ENCODE measurements at places on chromosomes 5 and 9.

GRCh38 chr9:96417661-96418082, 498 bp downstream of the ZNF367 start:
- no peak for DNase-seq

DNA sequence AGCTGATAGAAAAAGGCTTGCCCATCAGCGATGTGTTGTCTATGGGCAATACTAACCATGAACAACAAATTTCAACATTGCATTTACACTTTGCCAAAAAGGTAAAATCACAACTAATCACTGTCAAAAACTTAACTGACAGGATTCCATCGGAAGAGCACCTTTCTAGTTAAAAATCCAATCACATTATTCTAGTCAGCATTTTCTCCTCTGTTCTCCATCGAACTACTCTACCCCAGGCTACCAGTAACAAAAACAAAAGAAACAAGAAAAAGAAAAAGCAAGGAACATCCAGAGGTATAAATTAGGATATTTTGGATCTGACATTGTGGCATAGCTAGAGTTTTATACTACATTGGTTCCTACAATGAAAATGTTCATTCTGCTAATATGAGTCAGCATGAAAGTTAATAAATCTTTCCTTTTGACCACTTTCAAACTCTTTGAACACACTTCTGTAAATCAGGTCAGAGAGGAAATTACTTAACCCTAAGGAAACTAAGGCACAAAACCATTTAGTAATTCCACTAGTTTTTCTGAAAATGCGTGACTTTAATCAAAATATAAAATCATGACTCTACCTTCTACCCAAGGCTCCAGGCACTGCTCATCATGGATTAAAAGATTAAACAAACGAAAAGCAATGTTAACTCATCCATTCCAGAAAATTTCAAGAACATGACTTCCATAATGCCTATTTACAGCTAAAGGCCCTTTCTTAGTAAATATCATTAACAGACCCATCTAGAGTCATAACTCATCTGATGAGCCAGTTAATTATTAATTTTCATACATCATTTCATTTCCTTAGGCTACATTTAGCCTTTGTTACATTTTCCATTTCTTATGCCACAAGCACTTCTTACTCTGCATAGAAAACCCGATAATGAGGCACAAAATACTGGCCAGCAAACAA, 10.2 kb downstream of the GLIS3 start:
- DNase-seq = peak; percentile 19

DNA sequence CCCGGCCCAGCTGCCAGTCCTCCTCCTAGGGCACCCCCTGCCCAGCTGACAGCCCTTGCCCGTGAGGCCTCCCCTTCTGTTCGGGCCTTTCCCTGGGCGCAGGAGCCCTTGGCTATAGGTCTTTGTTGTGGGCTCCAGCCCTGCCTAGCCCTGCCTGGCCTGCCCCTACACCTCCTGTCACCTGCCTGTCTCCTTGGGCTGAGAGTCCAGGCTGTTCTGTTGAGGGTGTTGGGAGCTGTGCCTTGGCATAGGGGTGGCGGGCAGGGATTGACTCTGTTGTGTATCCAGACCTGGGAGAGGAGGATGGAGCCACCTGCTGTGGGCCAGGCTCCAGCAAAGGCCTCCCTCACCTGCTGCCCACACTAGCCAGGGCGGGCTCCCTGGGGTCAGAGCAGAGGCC, 11.6 kb downstream of the FCN2 start:
- DNase-seq = no peak

DNA sequence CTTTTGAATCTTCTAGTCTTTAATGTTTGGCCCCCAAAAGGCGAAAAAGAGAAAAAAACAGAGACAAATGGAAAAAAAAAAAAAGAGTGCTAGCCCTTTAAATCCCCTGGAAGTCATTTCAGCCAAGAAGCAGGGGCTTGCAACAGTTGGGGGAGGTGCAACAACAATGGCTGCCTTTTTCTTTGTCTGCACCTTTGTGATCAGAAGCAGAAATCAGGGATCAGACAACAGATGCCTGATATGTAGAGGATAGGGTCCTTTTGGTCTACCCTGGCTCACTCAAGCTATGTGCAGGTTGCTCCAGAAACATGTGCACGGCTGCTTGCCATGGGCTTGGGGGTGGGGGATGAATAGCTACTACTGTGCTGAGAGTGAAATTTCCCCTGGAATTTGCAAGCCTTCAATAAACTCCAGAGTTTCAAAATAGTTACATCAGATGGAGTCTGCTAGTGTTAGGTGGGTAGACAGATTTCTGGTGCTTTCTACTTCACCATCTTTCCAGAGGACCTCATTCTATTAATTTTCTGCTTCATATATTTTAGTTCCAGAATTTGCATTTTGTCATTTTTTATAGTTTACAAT, 150.9 kb downstream of the FGF18 start:
- DNase-seq = no peak

GRCh38 chr5:24510523-24510988, 134.2 kb downstream of the CDH10 start:
- DNase-seq = no peak

DNA sequence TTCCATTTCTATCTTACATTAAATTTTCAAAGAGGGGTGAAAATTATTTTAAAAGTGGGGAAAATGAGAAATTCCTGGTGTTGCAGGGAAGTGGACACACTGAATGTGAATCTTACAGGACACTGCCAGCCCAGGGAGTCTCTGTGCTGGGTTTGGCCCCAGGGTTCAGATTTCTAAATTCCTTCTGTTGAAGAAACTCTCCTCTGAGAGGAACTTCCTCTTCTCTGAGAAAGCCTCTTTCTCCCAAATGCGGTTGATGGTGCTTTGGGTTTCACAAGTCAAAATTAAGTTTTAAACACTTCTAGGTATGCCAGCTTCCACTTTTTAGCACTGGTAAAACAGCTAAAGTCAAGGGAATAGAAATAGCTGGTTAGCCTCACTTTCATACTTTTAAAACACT, 317.9 kb upstream of the ITGA1 start:
- peak; percentile 14 for DNase-seq

DNA sequence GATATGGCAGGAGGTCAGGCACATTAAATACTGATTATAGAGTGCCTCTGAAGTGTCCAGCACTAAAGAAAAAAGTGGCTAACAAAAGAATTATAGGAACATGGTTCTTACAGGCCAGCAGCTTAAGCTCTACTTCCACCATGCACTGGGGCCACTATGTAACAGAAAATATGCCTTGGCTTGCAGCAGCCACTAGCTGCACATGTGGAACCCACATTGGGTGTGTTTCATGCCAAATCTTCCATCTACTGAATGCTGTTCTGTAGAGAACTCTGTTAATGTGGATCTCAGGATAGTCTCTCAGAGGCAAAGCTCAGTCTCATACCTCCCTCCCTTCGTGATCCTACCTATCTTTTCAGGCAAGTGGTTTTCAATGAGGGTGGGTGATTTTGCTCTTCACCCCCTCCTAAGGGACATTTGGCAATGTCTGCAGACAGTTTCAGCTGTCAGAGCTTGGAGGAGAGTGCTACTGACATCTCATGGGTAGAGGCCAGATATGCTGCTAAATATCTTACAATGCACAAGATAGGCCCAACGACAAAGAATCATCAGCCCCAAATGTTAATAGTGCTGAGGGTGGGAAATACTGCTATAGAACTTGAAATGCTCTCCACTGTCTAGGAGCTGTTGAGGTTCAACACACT, 218.9 kb downstream of the TARS1 start:
- no peak for DNase-seq

DNA sequence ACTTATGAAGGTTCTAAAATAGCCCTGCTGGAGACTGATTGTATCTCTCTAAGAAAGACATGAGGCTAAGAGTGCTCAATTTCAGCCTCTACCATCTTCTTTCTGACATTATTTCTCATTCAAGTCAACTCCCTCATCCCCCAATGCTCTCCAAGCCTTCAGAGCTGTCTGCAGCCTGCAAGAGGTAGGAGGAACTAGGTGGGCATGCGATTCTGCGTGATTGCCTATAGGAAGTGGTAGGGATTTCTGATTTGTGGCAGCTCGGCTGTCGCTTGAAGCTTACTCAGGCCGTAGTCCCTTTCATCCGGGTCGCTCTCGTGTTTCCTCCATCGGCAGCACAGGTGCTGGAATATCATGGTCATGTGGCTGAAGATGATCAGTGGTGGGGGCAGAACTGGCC, 138.1 kb upstream of the KLF9 start:
- no peak for DNase-seq

GRCh38 chr9:18202924-18203323, 271.0 kb upstream of the ADAMTSL1 start:
- DNase-seq = no peak

- DNase-seq = no peak
These were observed 159.5 kb downstream of the GABRG2 start for GRCh38 chr5:162227075-162227474.

GRCh38 chr9:36750630-36751029, 177.9 kb downstream of the MELK start:
- no peak for DNase-seq

DNA sequence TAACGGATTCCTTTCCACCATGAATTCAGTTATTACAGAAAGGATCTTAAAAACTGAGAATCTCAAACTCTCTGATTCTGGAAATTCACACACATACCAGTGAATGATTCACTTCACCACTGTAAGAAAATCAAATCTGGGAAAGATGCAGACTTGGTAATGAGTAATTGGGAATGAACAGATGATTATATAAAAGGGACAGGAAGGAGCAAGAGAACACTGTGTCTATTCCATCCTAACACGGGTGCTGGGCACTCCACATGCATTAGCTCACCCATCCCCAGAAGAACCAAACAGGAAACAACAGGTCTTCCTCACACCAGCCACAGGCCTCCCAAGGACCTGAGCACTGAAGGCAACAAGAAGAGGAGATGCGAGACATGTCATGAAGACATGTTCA, 74.8 kb upstream of the ZNF622 start:
- no peak for DNase-seq

DNA sequence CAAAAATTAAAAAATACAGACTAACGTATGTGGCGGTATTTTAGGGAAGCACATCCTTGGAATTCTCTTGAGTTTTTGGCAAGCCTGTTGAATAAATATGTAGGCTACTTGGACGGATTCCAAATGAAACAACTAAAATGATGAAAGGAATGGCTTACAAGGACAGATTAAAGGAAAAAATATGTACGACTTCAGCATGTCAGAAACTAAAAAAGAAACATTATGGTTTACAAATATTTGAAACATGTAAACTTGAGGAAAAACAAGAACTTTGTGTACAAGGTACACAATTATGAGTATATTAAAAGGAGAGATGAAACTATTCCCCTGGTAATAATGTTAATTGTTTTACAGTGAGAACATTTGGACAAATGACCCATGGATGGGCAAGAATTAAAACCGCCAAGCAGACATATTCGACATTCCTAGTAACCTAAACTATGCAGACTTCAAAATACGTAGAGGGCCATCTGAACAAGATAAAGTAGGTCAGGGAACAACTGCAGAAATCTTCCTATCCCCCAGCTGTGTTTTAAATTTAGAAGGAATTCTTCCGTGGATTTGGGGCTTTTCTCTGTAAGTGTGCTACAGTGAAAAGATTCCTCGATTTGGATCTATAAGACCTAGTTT, 12.5 kb downstream of the EDIL3 start:
- no peak for DNase-seq

DNA sequence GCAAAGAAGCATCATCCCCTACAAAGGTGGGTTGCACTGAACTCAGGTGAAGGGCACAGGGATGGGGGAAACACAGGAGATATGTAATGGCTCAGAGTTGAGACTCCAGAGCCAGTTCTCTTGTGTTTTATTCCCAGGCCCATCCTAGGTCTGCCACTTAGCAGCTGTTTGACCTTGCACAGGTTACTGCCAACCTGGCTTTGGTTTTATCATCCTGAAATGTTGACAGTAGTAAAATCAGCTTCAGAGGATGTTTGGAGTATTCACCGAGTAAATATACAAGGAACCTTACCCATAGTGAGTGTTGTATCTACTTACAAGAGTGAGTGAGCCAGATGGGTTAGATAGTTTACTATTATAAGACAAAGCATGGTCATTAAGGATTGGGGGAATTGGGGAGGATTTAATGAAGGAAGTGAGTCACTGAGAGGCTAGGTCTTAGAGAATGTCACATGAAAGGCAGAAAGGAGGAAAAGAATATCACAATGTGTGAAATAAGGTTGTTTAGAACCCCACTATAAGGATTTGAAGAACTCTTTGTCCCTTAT, 141.3 kb downstream of the MAN2A1 start:
- DNase-seq = no peak

DNA sequence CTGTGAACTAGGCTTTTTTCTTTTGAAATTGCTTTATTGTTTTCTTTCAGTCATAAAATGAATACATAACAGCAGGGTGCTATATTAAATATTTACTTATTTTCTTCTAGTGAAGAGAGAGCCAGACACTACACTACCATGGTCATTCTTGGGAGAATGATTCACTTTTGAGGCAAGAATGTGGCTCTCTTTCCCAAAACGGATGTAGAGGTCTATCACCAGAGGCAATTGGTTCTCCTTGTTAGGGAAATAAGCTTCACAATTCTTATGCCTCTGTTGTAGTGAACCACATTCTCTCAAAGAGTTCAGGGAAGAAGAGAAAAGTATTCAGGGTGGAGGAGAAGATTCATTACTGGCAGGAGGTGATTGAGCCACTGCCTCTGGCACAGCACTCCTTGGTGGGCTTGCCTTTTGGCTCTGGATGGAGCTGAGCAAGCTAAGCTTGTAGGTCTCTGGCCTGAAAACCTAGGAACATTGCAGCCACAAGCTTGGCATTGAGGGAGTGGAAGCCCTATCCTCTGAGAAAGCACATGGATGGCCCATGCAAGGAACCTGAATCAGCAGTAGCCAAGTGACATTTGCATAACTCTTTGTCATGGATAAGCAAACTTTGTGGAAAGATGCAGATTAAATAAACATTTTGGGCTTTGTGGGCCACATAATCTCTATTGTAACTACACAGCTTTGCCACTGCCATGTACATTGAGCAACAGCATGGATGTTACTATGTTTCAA, 179.0 kb upstream of the TNC start:
- no peak for DNase-seq

DNA sequence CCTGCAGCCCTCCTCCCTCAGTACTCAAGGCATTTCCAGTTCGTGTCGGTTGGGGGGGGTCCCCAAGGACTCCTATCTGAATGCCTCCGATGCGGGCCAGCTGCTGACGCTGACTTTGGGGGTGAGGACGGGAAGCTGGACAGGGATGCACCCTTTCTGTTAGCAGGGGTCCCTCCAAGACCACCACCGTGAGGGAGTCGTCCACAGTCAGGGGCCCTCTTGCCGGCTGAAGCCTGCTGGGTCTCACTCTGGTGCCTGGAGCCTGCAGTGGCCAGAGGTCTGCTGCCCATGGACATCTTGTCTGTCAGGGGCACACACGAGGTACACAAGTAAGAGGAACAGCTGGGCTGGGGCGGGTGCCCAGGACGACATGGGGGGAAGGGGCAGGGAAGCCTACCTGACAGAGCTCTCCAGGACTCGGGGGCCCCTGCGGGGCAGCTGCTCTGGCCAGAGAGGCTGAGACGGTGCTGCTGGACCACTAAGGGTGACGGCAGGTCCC, 9.1 kb upstream of the ZDHHC11 start:
- no peak for DNase-seq

- DNase-seq = no peak
These were observed 70.7 kb downstream of the PTCD2 start for GRCh38 chr5:72390836-72391235.

All from suppressor macrophage treated with lipopolysaccharide for 4 hours (primary cell).